CMK (cell line): ENCODE measurements at places on chromosomes 6 and 20.

GRCh38 chr20:62475027-62475771 is 596 bp downstream of the GATA5 start:
- no peak for DNase-seq

GRCh38 chr6:123000244-123000770 is 4.3 kb downstream of the CLVS2 start:
- no peak for DNase-seq

DNA sequence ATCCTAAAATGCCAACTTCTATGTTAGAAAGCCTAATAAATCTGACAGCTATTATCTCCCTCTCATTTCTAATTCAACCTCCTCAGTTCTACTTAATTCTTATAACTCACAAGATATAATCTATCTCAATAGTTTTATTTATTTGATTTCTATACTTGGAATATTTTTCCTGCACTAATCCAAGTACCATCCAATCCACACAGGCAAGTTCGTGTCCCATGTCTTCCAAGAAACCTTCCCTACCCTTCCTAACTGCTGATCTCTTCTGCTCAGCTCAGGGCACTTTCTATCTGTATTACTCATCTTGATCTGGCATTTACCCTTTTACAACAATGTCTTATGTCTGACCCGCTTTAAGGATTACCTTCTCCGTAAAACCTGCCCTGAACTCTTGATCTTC is 18.2 kb downstream of the NCOA5 start:
- DNase-seq = no peak

- no peak for DNase-seq
Measured at GRCh38 chr6:9515633-9516606, 899.0 kb downstream of the TFAP2A start.

DNA sequence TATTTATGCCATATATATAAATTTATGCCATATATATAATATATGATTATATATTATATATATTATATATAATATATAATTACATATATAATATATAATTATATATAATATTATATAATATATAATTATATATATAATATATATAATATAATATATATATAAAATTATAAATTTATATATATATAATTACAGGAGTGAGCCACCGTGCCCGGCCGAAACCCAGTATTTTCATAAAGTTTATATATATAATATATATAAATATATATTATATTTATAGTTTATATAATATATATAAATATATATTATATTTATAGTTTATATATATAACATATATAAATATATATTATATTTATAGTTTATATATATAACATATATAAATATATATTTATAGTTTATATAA is 31.6 kb downstream of the NKX2-4 start:
- no peak for DNase-seq

DNA sequence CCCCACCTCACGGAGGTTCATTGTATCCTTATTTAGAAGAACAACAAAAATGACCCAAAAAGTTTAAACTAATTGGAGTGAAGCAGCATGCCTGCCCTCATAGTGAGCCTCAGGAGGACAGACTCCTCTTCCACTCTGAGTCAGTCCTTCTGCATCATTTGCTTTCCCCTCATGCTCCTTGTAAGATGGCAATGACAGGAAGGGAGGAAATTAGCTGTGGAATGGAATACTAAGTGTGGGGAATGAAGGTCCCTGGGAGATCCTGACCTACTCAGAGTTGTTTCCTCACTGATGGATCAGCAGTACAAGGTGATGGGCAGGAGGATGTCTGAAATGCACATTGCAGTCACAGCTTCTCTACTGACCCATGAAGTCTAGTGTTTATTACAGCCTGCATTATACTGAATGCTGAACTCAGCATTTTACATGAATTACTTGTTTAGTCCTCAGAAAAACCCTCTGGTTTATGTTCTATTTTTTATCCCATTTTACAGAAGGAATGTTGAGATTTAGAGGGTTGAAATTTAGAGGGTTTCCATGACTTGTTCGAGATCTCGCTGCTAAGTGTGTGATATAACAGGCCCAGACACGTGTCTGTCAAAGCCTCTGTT is 212.0 kb upstream of the PCSK2 start:
- no peak for DNase-seq

- no peak for DNase-seq
Measured at GRCh38 chr6:113147544-113147943, 709.6 kb upstream of the MARCKS start.

GRCh38 chr6:90409700-90410099 is 113.1 kb upstream of the BACH2 start:
- DNase-seq = no peak

- no peak for DNase-seq
Measured at GRCh38 chr6:20696676-20697075, 162.4 kb downstream of the CDKAL1 start.

- DNase-seq = no peak
Measured at GRCh38 chr6:112986321-112986720, 639.2 kb downstream of the RFPL4B start.

DNA sequence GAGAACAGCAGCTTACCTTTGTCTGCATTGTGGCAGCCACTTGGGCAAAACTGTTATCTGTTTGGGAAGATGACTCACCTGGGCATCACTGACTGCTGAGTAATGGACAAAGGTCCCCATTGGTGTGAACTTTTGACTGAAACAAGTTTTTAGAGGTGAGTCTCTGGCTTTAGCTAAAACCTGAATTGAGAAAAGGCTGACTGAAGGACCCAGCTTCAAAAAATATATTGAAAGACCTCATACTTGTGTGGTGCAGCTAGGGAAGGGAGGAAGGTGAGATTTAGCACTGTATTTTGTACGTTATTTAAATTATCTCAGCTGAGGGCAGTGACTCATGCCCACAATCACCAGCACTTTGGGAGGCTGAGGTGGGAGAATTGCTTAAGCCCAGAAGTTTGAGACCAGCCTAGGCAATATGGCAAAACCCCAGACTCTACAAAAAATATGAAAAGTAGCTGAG is 4.5 kb upstream of the CITED2 start:
- no peak for DNase-seq

- DNase-seq = no peak
Measured at GRCh38 chr6:131058236-131058635, 4.8 kb downstream of the EPB41L2 start.

DNA sequence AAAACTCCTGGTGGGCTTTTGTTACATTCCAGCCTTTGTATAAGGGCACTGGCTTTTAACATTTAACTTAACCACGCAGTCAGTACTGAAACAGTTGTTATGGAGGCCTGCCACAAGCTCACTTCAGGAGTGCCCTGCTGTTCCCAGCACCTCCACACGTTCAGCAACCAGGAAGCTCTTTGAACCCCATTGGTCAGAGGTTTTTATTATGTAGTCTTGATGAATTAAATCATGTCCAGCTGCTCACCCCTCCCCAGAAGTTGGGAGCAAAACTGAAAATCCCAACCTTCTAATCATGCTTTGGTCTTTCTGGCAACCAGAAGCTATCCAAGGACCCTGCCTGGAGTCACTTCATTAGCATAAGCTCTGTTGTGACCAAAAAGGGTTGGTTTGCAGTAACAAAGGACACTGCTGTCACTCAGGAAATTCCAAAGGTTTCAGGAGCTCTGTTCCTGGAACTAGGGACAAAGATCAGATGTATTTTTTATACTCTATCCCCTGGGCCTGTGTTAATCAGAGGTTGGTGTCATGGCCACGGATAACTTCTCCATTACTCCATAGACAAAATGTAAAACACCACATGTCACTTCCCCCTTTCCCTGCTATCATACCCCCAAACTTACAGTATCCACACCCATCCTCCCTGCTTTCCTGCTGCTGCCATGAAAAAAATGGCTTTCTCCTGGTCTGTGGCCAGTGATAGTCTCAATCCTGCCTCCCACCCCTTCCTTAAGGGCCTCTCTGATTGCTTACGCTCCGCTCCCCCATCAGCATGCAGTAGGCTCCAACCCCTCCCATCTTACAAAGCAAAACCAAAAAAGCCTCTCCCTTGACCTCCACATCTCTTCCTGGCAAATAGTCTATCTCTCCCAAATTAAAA is 3.1 kb downstream of the ARMC12 start:
- peak; percentile 52 for DNase-seq

DNA sequence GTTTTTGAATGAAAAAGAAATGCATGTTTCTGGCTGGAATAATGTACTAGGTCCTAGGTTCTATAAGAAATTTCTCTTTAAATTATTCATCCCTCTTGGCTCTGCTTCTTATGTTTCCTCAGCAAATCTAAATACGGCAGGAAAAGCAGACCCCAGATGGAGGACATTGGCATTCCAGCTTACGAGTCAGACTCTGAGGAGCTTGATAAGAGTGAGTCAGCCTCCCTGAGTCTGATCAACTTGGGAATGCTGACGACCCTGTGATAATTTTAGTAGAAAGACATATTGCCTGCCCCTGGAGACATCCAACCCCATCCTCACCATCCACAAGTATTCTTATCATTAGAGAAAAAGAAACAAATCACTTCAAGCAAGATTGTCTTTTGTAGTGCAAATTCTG is 509.7 kb upstream of the MARCKS start:
- no peak for DNase-seq

DNA sequence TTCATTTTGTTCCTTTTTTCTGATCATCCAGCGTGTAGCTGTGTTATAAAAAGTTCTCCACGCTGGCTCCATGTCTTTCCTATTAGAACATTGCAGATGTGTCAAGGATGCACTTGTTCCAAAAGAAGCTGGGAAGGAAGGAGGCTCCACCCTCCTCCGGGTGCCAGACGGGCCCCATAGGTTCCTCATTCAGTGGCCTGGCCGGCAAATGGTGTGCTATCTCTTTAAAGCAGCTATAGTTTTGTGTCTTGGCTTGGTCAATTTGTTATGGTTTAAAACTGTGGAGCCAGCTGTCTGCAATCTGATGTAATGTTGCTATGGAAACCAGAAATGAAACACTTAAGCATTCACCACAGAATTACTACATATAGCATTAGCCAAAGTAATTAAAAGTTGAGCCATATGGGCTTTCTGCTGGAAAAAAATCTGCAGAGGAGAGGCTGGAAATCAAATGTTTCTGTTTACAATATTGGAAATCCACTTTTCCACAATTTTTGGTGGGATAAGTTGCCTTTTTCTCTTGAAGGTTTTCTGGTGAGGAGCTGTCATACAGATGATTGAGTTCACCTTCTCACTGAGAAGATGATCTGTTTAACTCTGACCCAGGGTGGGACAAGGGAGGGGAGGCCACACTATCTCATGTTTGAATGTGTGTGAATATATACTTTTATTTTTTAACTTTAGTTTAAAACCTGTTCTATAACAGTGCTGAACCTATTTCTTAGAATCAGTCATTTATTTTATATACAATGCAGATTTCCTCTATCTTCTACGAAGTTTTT is 167.4 kb downstream of the SASH1 start:
- peak; percentile 18 for DNase-seq

- no peak for DNase-seq
Measured at GRCh38 chr6:169592558-169592957, 109.3 kb downstream of the WDR27 start.

DNA sequence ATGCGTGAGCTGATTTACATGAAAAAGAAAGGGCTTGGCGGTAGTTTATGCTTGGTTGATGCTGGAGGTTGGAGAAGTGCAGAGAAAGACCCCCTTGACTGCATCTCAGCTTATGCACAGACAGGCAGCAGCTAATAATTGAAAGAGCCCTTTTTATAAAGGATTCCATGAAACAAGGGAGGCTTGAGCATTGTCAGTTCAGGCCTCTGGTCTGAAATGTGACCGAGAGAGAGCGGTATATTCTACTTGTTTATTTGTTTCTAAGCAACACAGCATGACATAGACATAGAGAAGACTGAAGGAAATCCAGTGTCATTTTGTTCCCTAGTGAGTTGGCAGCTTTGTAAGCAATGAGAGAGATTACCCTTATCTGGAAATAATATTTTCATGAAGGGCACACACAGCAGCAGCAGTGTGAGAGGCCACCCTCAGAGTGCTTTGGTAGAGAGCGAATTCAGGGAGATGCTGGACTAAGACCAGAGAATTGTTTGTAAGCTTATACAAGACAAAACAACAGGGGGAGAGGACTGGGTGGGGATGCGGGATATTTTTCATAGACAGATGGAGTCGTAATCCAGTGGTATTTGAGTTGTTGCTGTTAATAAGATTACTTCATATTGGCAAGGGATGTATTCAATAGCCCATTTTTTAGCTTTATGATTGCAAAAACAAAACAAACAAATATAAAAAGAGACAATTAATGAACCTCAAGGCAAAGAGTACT is 34.6 kb upstream of the LAMA2 start:
- no peak for DNase-seq

DNA sequence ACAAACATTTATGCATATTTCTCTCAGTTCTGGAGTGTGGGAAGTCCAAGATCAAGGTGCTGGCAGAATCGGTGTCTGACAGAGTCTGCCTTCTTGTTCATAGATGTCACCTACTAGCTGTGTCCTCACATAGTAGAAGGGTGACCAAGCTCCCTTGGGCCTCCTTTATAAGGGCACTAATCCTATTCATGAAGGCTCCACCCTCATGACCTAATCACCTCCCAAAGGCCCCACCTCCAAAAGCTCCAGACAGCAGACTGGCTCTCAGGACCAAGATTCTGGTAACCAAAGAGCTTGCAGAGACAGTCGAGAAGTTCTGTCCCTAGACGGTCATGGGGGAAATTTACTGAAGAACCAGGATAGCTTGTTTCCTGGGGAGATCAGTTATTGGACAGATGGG is 139.1 kb downstream of the COL9A1 start:
- DNase-seq = no peak

DNA sequence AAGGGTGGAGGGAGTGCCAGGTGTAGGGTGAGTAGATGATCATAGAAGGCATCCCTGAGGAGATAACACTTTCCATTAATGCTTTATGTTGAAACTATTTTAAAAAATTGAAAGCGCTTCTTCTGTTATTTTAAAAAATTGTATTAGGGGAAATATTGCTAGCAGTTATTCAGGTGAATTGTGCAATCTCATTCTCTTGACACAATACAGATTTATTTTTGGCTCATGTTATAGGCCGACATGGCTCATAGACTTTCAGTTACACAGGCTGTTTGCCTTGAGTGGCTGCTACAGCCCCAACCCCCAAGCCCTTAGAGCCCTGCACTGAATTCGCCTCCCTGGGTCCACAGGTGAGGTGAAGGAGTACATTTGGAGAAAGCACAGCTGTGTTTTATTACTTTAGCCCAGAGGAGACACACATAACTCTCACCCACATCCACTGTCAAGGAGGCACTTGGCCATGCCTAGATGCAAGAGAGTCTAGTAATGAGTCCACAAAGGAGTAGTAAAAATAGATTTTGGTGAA is 228.2 kb downstream of the RFPL4B start:
- no peak for DNase-seq

- no peak for DNase-seq
Measured at GRCh38 chr20:32450484-32451061, 92.4 kb downstream of the ASXL1 start.

- peak; percentile 41 for DNase-seq
Measured at GRCh38 chr6:47380251-47380650, 70.5 kb upstream of the TNFRSF21 start.

DNA sequence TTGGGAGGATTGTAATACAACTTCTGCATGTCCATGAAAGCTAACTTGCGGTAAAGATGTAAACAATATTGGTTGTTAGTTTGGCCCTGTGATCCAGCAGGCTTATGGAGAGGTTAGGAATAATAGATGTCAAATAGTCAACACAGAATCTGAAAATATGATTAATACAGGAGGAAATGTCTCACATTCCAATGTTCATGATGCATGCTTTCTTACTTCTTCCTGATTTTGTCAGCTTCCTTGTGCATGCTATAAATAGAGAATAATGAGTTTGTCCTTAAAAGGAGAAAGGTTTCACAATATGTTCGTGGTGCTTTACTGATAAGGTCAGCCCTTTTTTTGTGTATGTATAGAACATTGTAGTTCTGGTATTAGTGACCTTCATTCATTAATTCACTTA is 136.7 kb downstream of the MMUT start:
- no peak for DNase-seq

GRCh38 chr6:144710207-144710606 is 425.1 kb downstream of the UTRN start:
- DNase-seq = no peak

- no peak for DNase-seq
Measured at GRCh38 chr20:56689852-56690485, 60.9 kb downstream of the TFAP2C start.
